ENCODE measurements at places on chromosomes 16 and 17.

DNA sequence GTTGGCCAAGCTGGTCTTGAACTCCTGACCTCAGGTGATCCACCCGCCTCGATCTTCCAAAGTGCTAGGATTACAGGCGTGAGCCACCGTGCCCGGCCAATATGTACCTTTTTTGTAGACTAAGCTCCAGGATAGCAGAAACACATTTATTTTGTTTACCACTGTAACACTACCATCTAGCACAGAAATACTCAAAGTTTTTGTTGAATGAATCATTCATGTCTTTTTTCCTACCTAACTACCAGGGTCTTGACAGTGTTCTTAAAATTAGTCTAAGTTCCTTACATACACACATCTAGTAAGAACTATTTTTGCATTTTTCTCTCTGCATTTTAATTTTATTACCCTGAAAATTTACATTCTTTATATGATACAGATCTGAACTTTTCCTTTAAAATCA is 44.4 kb downstream of the AKAP10 start:
- DNase-seq: no peak

- no peak for DNase-seq
Observed at GRCh38 chr17:83035722-83036121, 43.7 kb upstream of the METRNL start.

GRCh38 chr17:28370035-28370743 is at the start of gene VTN:
TSS of gene VTN (minus strand) at chr17:28370307. CDS start at chr17:28370203, 104 bp downstream.
- DNase-seq: peak; percentile 100

DNA sequence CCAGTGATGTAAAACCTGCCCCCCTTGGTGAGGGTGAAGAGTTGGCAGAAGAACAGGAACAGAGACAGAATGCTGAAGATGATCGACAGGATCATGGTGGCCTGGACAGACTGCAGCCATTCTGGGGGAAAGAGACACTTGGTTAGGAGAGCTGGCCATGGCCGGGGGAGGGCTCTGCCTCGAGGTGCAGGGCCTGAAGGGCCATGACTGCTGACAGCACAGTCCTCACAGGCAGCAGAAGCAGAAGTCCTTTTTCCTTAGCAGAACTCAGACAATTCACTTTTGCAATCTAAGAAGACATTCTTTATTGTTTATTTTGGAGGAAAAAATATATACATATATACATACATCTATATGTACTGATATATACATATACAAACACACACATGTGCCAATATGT is 25.6 kb downstream of the PMP22 start:
- no peak for DNase-seq

- no peak for DNase-seq
Observed at GRCh38 chr17:30203471-30203981, 32.0 kb downstream of the SLC6A4 start.

DNA sequence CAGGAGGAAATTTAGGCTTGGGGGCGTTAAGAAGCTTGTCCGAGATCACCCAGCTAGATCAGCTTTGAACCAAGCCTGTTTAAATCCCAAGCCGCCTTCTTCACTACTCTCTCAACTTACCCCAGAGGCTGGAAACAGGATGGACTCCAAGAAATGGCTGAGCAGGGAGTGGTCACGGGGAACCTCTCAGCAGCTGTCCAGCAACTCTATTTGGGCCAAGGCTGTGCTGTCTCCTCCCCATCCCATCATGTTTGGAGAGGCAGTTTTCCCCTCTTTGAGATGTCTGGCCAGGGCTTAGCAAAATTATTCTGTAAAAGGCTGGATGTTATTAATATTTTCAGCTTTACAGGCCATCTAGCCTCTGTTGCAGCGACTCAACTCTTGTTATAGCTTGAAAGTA is 305.7 kb downstream of the RBFOX1 start:
- DNase-seq: no peak

DNA sequence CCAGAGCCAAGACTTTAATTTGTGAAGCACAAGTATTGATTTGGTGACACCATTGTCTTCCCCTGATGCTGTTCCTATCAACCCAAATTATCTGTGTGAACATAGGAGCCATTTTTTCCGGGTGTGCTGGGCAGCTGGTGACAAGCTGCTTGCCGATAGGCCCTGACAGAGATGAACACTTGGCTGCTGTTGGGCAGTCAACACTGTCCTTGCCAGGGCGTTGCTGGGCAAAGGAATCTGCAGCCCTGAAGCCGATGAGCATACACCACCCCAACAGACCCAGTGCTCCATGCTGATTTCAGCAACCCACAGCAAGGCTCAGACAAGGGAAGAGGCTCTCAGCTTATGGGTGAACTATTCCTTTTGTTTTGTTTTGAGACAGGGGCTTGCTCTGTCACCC is 105.4 kb downstream of the YPEL2 start:
- DNase-seq: no peak

DNA sequence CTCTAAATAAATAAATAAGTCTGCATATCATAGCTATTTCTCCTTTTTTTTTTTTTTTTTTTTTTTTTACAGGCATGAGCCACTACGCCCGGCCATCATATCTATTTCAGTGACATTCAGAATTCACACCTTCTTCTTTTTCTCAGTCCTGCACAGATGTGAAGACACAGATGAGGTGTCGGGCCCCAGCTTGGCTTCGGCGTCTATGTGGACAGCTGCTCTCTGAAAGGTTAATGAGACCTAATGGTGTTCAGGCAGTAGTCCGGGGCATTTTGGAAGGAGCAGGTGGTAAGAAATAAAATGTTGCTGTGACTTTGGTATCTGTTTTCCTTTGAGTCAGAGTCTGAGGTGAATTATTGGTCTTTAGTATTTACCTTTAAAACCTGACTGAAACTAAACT is 23.6 kb downstream of the TANGO6 start:
- DNase-seq: no peak

GRCh38 chr17:66542129-66542966 is 239.9 kb downstream of the PRKCA start:
- DNase-seq: no peak

DNA sequence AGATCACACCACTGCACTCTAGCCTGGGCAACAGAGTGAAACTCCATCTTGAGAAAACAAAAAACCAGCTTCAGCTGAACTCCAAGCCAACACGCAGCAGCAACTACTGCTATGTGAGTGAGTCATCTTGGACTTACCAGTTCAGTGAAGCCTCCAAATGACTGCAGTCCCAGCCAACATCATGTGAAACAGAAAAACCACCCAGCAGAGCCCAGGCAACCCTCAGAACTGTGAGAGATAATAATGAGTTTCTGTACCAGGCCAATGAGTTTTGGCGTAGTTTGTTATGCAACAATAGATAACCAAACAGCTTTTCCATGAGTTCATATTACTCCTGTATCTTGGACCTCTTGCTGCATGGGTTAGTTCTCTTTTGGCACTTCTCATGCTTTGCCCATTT is 23.3 kb downstream of the PHF12 start:
- no peak for DNase-seq

- DNase-seq: no peak
Observed at GRCh38 chr17:66636111-66636510, 198.8 kb upstream of the CACNG5 start.

DNA sequence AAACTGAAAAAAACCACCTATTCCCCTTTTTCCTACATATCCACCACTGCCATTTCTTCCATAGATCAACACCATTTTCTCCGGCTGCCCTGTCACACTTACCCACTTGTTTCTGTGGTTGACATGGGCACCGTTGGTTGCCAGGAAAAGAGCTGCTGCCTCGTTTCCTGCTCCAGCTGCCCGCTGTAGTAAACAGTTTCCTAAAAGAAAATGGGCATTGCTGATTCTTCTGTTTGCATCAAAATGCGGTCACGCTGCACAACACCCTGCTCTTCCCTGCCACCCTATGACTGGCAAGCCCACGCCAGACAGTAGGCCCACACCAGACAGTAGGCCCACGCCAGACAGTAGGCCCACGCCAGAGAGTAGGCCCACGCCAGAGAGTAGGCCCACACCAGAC is 46.3 kb downstream of the CYB5D2 start:
- DNase-seq: no peak

DNA sequence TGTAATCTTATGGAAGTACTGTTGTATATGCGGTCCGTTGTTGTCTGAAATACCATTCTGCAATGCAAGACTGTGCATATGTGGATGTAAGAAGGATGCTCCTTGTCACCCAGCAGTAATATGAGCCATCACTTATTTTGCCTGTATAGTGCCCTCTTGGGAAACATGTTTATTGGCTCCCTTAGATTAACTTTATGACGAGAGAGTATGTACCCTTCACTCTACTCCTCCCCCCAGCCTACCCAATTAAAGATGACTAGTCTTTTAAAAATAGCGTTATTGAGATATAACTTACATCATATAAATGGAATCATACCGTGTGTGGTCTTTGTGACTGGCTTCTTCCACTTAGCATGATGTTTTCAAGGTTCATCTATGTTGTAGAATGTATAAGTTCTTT is 33.6 kb downstream of the FTO start:
- no peak for DNase-seq

GRCh38 chr17:56540836-56541235 is 52.7 kb upstream of the NOG start:
- peak; percentile 43 for DNase-seq

GRCh38 chr17:35241520-35241919 is 1.4 kb upstream of the SLFN5 start:
- no peak for DNase-seq

DNA sequence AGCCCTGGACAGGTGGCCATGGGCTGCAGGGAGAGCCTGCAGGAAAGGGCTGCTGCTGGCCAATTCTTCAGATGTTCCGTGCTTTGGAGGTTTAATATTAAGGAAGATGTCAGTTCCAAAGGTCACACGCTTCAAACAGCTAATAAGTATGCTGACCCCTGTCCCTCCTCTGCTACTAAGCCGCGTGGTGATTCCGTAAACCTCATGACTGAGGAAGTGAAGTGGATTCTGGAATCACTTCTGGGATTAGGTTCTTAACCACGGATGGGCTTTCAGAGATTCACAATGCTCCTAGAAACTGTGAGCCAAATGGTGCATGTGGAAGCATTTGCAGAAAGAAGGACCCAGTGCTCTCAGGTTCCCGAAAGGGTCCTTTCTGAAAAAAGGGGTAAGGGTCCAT is 28.5 kb upstream of the ERN1 start:
- no peak for DNase-seq

GRCh38 chr16:86988920-86989696 is 328.1 kb downstream of the C16orf95 start:
- no peak for DNase-seq

GRCh38 chr17:28370744-28371103 is 617 bp upstream of the VTN start:
- no peak for DNase-seq

- no peak for DNase-seq
Observed at GRCh38 chr16:75811020-75811634, 84.8 kb upstream of the CPHXL start.

GRCh38 chr16:30601966-30602365 is 8.2 kb downstream of the ZNF689 start:
- DNase-seq: no peak

- peak; percentile 71 for DNase-seq
Observed at GRCh38 chr17:29116804-29117753, 63.1 kb downstream of the MYO18A start.

- DNase-seq: no peak
Observed at GRCh38 chr16:9068886-9069285, 22.6 kb upstream of the HAPSTR1 start.

DNA sequence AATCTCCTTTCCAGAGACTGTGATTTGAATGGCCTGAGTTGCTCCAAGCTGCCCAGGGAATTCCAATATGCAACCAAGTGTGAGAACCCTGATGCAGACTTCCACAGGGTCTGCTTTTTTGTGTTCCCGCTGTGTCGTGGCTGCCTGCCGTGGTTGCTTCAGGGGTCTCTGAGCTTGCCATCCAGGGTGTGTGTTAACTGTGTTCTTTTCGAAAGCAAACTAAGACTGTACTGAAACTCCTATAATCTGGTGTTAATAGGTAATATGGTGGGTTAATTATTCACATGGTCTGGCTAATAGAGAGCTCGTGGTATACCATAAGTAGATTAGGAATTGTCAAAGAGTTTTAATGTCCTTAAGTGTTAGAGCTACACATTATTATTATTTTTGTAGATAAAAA is 20.7 kb downstream of the UBN1 start:
- no peak for DNase-seq

DNA sequence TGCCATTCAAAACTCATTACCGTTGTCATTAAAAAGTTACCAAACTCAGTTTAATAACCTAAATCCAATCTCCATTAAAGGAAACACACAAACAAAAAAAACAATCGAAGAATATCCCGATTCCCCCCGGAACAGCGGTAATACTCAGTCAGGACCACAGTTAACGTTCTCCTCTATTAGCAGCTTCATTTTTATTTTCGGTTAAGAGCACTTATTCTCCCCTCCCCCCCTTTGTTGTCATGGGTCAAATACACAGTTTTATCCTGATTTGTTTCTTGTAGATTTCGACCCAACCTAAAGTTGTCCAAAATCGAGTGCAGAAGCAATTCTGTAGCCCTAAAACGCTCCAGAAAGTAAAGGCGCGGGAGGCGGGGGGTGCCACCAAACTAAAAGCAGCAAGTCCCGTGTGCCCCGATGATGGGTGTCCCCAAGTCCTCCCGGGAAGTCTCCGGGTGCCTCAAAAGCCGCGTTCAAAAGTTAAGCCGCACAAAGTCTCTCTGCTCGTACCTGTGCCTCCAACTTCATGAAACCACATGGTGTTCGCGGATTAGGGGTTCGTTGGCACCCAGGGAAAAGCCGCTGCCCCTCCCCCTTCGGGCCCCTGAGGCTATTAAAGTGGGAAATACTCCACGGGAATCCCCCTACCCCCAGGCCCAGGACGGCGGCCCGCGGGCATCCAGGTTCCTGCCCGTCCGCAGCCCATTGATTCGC is 996 bp downstream of the SUMO2 start:
- peak; percentile 29 for DNase-seq

GRCh38 chr16:51719376-51719775 is 568.3 kb upstream of the SALL1 start:
- no peak for DNase-seq

DNA sequence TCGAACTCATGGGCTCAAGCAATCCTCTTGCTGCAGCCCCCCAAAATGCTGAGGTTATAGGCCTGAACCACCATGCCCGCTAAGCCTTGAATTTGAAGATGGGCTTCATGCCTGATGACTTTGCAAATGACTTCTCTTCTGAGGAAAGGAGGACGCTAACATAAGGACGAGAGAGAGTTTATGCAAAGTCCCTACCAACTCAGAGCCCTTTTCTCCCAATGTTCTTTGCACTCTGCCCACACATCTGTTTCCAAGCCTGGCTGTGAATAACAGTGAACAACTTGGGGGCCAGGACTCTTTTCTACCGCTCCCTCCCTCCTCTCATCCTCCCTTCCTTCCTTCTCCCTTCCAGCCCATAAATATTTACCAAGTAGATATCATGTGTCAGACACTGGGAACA is 8.5 kb upstream of the NPIPB2 start:
- no peak for DNase-seq

GRCh38 chr16:50372611-50373344 is 4.0 kb upstream of the BRD7 start:
- DNase-seq: no peak

DNA sequence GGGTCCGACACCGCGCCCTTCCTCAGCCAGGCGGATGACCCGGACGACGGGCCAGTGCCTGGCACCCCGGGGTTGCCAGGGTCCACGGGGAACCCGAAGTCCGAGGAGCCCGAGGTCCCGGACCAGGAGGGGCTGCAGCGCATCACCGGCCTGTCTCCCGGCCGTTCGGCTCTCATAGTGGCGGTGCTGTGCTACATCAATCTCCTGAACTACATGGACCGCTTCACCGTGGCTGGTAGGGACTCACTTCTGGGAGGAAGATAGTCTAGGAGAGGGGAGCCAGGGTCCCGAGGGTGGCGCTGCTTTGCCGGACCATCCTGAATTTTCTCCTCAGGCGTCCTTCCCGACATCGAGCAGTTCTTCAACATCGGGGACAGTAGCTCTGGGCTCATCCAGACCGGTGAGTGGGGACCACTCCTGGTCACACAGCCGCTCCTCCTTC is 601 bp downstream of the SPNS1 start:
- DNase-seq: no peak

- DNase-seq: no peak
Observed at GRCh38 chr16:68086860-68087268, 1.7 kb downstream of the NFATC3 start.

Measured in Caco-2 (cell line).